ENCODE measurements at places on chromosomes 3 and 15. TPM values are rescaled to one million over a fixed set of nuclear protein-coding genes. Genes with fewer than 3 reads are reported as not detected.

IL17RE gene
- 23.6 TPM for total RNA-seq

UNC13C gene
- 2.7 TPM for total RNA-seq

TMEM108 gene
- total RNA-seq, result 17.4 TPM

EFCC1 gene
- total RNA-seq, result 0.29 TPM

LTK gene
- total RNA-seq, result 0.91 TPM

GOLGA8K gene
- total RNA-seq, result 0.95 TPM

BLOC1S6 gene
- 41.7 TPM for total RNA-seq

GOLGA6A gene
- 0.20 TPM for total RNA-seq

SNURF gene
- 27.0 TPM for total RNA-seq

SLC9A9 gene
- 2.7 TPM for total RNA-seq

All from mesothelial cell of epicardium (in vitro differentiated cells).